Tibial artery (tissue), 4 donors: ENCODE measurements at places on chromosomes 16 and 17.

DNA sequence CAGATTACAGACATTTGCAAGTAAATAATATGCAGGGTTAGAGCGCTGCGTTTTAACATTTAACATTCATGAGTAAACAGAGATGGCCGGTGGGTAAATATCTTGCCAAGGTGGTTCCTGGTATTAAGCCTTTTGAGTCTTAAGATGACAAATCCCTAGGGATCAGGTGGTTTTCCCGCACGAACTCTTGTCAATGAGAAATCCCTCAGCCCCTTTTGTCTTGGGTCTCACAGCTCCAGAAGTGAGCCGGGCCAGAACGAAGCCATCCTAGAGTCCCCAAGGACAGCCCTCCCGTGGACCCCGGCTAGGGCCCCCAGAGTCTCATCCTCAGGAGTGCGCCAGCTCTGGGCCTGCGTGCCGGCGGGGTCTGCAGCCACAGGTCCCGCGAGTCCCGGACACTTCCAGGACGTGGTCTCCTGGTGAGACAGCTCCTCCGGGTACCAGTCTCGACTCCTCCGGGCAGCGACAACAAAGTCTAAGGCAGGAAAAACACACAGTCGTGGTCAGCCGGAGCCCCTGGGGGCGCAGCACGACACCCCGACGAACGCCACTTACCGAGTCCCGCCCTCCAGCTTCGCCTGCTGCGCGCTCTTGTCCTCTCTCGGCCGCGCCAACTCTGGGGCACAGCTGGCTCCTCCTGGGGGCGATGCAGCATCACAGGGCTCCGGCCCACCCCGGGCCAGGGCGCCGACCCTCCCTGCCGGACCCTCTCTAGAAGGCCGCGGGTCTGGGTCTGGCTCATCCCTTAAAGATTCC, 13.3 kb downstream of the MIS12 start:
- no peak for DNase-seq

GRCh38 chr17:28973425-28973824, 22.1 kb upstream of the PHF12 start:
- DNase-seq, result no peak

GRCh38 chr17:27939474-27940465, 46.6 kb upstream of the LYRM9 start:
- no peak for DNase-seq

- DNase-seq, result peak; percentile 95
Measured at GRCh38 chr16:1158456-1159324, 5.8 kb downstream of the CACNA1H start.

- DNase-seq, result no peak
Measured at GRCh38 chr17:4769628-4770027, 2.1 kb upstream of the TM4SF5 start.

DNA sequence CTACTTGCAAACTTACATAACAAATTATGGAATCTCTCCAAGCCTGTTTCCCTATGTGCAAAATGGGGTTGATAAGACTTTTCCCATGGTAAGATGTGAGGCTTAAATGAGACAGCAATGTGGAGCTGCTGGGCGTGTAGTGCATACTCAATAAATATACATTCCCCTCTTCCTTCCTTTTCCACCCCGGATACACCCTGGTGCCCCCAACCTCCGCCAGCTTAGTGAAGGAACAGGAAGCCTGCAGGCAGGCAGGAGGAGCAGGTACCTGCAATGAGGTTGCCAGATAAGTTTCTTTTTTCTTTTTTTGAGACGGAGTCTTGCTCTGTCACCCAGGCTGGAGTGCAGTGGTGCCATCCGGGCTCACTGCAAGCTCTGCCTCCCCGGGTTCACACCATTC, 14.9 kb downstream of the C17orf50 start:
- DNase-seq, result no peak

- DNase-seq, result no peak
Measured at GRCh38 chr16:23807028-23807427, 28.8 kb upstream of the PRKCB start.

- no peak for DNase-seq
Measured at GRCh38 chr16:6548507-6548906, 784.1 kb upstream of the RBFOX1 start.

GRCh38 chr17:42529061-42529460, 7.0 kb upstream of the NAGLU start:
- DNase-seq, result no peak

DNA sequence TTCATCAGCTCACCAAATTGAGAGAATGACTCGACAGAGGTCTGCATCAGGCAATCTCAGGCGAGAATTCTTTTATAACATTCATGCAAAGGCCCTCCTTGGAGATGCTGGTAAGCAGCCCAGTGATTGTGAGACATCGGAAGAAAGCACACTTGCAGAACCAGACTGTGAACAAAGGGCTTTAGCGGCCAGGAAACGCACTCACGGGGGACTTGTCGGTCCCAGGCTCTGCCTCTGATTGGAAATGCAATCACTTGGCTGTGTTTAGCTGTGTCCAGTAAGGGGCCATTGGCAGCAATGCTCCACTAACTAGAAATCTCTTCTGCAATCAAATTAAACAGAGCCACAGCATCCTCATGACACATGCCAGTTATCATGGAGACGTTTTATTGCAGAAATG, 226.7 kb upstream of the CDH13 start:
- no peak for DNase-seq

GRCh38 chr16:53690771-53691170, 12.9 kb downstream of the RPGRIP1L start:
- DNase-seq, result no peak

DNA sequence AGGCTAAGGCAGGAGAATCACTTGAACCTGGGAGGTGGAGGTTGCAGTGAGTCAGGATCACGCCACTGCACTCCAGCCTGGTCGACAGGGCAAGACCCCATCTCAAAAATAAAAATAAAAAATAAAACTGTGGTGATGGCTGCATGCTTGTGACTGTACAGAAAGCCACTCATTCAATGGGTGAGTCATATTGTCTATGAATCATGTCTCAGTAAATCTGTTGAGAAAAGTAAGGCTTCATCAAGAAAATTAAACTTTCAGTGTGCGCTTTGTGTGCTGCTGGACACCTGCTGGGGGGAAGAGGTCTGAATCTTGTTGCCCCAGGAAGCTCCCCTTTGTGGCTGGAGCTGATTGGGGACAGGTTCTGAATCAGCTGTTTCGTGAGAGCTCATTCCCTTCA, 11.3 kb downstream of the NUBP1 start:
- DNase-seq, result no peak

GRCh38 chr17:78844301-78845005, 3.8 kb upstream of the USP36 start:
- no peak for DNase-seq
